ENCODE measurements at places on chromosomes 12 and 14. TPM values are rescaled to one million over a fixed set of nuclear protein-coding genes. Genes with fewer than 3 reads are reported as not detected.

Gene FOXN4
- not detected for total RNA-seq

Gene RNU7-1
- total RNA-seq: not detected

Gene NUAK1
- not detected for total RNA-seq

DNA sequence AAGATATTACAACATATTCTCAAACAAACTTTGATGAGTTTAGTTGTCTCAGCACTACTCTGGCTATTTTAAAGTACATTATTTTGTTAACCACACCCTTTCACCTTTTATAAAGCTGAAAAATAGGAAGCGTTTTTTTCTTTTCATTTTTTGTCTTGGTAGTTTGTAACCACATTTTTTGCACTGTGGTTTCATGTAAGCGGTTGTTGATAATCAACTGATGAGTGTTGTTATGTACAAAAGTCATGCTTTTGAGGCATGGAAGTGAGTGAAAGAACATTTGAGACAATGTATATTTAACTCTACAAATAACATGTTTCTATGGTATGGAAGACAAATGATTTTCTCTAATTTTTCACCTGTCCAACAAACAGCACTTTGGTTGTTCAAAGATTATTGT is 52.1 kb upstream of the ATP2B1 start:
- DNase-seq: no peak

DNA sequence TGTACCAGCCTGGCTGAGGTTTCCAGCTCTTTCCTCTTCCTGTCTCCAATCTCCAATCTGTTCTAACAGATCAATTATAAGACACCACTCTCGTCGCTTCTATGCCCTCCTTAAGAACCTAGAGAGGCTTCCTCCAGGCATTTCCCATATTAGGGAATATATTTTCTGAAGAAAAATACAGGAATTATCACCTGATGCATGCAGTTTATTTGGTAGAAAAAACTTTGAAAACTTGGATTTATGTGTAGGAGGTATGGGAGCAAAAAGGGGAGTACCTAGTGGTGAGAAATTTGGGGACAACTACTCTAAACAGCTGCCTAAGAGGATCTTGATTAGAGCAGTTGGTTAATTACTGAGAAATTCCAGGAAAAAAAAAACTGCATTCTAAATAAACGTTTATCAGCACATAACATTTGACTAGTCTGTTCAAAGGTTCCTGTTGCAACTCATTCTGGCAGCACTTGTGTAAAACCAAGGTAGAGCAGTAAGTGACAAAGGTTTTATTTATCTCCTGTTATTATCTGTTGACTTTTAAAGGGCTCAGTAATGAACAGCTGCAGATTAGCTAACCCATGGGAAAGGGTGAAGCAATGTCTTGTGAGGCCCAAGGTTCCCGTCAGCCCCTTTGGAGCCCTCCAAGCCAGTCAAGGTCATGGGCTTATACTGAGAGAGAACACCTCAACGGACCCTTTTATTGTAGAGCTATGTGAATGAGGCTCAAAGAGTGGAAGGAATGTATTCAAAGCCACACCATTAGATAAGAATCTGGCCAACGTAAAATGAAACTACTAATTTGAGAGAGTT is 36.4 kb upstream of the NR1H4 start:
- DNase-seq: no peak

GRCh38 chr14:53491256-53491883 is 338.2 kb upstream of the DDHD1 start:
- DNase-seq: no peak

DNA sequence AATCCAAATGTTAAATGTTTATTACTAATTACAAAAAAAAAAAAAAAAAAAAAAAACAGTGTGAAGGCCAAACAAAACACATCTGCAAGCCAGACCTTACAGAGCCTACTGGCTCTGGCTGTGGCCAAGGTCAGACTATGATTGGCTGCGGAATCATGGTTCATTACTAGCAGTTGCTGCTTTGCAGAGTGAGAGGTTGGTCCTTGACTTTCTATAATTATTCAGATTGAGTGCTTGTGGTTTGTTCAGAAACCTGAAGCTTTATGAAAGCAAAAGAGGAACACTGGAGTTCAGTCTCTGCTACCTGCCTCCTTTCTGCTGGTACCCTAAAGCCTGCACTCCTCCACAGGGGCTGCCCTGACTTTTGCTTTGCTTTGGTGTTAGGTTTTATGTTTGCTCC is 550.9 kb downstream of the BCL11B start:
- DNase-seq: no peak

Gene CCDC177
- not detected for total RNA-seq

DNA sequence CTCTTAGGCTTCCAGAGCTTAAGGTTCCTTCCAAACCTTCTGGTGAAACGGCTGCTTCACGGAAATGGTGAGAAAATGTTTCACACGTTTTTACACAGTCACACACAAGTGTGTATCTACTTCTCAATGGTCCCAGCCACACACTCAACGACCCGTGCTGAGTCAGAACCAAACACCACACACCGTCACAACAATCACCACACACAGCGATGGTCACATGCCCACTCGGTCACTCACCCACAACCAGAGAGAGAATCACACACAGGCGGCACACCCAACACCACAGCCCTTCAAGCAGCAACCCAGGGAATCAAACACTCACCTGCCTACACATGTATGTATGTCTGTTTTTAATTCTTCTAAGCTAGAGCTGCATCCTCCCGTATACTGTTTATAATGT is 12.6 kb upstream of the PLEKHD1 start:
- peak; percentile 39 for DNase-seq

GRCh38 chr12:7162691-7163114 is 26.8 kb upstream of the PEX5 start:
- peak; percentile 50 for DNase-seq

- no peak for DNase-seq
Observed at GRCh38 chr12:22283508-22283907, 51.0 kb downstream of the ST8SIA1 start.

Gene CPSF2
- 100 TPM for total RNA-seq

Gene DIO2
- total RNA-seq: not detected

Gene P3H3
- total RNA-seq: 2.5 TPM

DNA sequence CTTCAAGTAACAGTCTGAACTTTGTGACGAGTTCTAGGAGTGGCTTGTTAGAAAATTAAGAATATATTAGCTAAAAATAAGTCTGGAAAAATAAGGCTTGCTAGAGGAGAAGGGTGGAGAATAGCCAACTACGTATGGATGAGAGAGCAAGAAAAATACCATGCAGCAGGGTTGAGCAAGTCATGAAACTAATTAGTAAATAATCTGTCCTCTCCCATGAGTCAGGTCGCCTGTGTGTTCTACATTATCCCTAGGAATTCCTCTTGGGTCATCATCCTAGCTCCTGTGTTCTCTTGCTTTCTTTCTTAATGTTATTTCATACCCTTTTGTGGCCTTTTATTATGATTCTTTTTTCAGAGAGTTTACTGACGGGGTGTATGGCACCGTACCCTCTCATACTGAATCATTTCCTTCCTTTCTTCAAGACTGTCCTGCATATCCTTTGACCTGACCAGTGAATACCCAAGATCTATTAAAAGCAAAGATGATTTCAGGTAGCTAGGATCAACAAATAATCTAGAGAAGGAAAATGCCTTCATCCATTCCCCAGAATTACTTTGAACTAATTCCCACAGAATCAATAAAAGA is 177.2 kb upstream of the NPAS3 start:
- no peak for DNase-seq

- DNase-seq: no peak
Observed at GRCh38 chr12:72077111-72077820, 138.6 kb downstream of the TPH2 start.

DNA sequence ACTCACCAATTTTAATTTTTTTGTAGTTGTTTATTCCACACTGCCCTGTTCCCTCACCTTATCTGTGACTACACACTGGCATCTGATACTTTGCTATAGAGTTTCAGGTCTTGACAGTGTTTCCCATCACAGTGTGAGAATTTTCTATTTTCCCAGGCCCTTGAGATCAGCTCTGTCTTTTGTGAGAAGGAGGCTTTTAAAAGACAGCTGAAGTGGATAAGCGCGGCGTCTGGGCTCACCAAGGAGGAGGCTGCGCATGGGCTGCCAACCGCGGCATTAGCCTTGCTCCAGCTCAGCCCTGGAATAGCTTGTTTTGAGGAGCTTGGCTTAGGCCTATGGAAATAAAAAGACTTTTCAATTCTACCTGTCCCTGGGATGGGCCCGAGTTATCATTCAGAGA is 181.3 kb downstream of the RMST start:
- DNase-seq: no peak

Gene HVCN1
- total RNA-seq: 4.0 TPM

DNA sequence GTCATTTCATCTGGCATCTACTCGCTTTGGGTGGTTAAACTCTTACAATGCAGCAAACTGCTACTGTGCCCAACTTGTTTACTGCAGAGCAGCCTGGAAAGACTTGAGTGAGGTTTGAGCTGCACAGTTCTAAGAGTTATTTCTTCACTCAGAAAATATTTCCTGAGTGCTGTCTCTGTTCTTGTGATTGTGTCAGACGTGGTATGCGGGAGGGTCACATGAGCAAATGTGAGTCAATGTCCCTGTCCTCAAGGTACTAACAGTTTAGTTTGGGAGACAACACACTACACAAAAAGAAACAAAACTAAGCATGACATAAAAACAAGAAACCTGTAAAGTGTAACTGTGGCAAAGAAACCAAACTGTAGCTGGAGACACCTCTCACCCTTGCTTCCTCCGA is 32.4 kb downstream of the FLVCR2 start:
- DNase-seq: no peak

- no peak for DNase-seq
Observed at GRCh38 chr12:16668198-16668597, 62.2 kb upstream of the LMO3 start.

DNA sequence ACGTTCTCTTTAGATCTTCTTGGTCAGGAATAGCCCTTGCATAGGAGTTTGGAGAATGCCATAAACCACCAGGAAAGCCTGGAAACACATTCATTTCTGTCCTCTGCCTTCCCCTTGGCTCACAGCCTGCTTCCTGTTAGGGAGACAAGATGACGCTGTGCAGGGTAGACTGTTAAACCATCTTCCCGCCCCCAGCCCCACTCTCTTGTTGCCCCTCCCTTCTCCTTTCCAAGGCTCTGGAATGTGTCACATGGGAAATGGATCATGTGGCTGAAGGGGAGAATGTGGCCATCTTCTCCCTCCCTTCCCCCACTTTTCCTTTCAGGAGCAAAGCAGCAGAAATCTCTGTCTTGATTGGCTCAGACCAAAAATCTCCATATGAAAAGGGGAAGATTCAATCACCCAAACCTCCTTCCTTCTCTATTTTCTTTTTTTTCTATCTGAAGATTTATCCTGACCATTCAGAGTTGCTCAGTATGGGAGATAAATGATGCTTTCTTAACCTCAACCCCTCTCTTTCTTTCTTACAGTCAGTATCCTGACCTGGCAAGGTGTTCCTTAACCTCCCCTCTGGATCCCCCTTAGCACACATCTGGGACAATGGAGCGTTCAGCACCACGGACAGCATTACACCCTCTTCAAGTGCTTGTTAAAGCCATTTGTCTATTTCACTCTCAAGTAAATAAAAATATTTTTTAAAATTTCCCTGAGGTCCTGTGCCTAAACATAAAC is 11.4 kb downstream of the GPR19 start:
- peak; percentile 31 for DNase-seq

Gene MYBPC1
- total RNA-seq: not detected

- no peak for DNase-seq
Observed at GRCh38 chr12:106452309-106452708, 94.8 kb downstream of the POLR3B start.

DNA sequence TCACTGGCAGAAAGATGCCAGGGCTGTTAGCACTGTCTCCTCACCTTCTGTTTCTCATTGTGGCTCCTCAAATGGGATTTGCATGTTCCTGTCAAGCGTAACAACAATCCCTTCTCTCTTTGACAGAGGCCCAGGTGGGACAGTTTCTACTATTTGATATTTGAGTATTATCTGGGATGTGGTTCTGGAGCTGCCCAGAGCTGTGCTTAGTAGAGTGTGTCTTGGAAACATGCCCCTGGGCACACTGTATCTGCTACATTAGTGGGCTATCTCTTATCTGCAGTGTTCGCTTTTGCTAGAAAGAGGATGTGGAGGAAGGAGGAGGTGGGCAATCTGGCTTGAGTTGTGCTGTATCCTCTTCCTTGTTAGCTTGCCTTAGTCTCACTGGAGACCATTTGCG is 3.8 kb upstream of the ACADS start:
- DNase-seq: no peak

- no peak for DNase-seq
Observed at GRCh38 chr12:75848961-75849360, 182.6 kb downstream of the PHLDA1 start.

DNA sequence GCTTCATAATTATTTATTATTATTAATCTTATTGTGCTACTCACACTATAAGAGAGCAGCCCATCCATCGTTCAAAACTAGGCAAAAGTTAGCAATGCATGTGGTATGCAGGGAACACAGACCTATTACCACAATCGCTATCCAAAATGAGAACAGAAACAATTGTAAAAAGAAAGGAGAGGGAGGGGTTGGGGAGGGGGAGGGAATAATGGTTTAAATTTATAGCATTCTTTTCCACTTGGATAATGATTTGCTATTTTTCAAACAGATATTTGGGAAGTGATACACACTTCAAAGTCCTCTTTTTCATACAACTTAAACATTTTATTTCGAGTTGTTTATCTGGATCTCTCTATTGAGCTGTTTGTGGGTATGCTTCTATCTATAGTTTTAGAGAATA is 248.6 kb upstream of the SOX5 start:
- no peak for DNase-seq

- no peak for DNase-seq
Observed at GRCh38 chr14:61672796-61673195, 22.5 kb upstream of the HIF1A start.

DNA sequence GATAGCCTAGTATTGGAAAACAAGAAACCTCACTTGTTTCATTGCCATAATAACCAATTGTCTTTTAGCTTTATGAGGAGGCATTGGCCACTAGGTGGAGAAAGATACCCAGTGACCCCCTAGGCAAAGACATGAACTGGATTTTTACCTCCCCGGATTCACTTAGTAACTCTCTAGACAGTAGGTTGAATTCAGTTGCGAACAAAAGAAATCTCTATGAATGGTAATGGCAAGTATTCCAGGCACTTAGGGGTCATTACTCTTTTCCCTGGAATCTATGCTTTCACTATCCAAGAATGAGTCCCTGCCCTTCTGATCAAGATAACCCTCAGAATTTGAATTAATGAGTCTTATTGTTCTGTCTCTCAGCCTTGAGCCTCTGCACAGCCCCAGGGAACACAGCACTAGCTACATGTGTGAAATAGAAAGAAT is 29.5 kb upstream of the RHOJ start:
- no peak for DNase-seq

DNA sequence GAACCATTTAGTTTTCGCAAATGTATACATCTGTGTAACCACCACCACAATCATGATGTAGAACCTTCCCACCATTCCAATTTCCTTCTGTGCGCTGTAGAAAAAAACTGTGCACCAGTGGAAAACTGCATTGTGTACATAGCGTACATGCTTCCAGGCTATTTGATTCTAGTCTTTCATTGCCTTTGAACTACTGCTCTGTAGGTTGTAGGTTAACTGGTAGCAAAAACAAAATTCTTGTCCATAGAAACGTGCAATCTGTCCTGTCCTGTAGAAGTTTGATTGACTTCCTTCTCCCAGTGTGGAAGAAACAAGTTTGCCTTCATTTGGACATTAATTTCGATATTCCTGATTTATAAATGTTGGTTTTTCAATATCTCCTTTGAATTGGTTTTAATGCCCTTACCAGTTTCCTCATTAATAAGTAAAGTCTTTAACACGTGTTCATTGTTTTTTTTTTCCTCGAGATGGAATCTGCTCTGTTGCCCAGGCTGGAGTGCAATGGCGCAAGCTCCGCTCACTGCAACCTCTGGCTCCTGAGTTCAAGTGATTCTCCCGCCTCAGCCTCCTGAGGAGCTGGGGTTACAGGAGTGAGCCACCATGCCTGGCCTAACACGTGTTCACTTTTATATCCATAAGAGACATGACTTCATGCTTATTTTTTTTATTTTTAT is 3.6 kb upstream of the ISM2 start:
- no peak for DNase-seq

Gene IL23A
- total RNA-seq: 48.5 TPM

Gene KCNC2
- not detected for total RNA-seq

All from activated CD4-positive, alpha-beta memory T cell treated with anti-CD3 and anti-CD28 coated beads for 36 hours (primary cell).